ENCODE measurements at places on chromosomes 6 and 20.

GRCh38 chr6:32973144-32974015, 5.0 kb downstream of the BRD2 start:
- DNase-seq = no peak

- peak; percentile 0 for DNase-seq
Observed at GRCh38 chr20:32957459-32957858, 46.8 kb downstream of the SUN5 start.

DNA sequence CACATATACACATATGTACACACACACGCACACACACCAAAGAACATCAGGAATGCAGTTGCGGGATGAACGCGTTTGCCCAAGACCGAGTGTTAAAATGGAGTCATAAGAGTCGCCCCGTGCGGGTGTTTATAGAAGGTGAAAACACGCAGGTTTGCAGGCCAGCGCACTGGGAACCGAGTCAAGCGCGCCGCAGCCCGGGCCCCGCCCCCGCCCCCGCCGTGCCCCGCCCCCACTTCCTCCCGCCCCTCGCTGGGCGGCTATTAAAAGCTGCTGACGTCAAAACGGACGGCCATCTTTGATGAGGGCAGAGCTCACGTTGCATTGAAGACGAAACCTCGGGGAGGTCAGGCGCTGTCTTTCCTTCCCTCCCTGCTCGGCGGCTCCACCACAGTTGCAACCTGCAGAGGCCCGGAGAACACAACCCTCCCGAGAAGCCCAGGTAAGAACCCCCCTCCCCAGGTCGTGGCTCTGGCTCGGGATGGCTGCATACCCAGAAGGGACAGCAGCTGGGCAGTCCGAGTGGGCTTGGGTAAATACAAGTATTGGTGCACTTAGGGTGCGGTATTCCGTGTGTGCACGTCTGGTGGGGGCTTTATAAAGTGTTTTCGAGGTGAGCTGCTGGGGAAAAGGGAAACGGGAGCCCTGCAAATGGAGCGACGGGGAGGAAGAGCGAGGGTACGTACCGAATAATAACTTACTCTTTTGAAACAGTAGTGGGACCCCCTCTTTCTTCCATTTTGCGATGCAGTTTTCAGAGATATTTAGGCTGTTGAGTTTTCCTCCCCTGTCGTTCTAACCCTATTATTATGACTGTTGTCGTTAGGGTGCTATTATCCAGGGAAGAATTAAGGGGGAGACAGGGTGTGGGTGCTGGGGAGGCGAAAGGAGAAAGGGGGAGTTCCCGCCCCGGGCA, at the start of gene SNAP25:
Gene SNAP25, plus strand, starts transcription at position 295 of the 916 bp plus-strand sequence. CDS start 56,662 bp downstream, outside the sequence.
- DNase-seq = peak; percentile 88

DNA sequence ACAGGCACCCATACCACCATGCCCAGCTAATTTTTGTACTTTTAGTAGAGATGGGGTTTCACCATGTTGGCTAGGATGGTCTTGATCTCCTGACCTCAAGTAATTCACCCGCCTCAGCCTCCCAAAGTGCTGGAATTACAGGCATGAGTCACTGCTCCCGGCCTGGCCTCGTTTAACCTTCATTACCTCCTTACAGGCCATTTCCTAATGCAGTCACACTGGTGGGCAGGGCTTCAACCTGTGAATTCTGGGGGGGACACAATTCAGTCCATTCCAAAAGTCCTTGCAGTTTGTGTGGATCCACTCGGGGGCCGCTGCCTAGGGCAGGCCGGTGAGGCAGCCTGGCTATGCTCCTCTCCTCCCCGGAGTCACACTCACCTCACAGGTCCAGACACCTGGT, 112.4 kb upstream of the SNX9 start:
- DNase-seq = no peak

DNA sequence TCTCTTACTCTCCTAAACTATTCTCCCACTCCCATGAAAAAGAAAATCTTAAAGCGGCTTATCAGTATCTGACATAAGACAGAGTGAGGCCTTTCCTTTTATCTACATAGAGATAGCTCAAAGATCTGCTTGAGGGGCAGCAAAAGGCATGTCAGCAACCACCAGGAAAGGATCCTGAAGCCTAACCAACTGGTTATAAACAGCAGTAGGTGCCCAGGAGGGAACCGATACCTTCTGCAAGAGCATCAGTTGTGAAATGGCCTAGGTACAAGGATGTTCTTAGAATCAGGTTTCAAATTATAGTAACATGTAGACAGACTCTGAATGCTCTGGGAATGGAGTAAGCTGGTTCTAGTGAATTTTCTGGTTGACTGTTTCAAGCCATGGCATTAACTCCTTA, 21.4 kb downstream of the JARID2 start:
- no peak for DNase-seq

DNA sequence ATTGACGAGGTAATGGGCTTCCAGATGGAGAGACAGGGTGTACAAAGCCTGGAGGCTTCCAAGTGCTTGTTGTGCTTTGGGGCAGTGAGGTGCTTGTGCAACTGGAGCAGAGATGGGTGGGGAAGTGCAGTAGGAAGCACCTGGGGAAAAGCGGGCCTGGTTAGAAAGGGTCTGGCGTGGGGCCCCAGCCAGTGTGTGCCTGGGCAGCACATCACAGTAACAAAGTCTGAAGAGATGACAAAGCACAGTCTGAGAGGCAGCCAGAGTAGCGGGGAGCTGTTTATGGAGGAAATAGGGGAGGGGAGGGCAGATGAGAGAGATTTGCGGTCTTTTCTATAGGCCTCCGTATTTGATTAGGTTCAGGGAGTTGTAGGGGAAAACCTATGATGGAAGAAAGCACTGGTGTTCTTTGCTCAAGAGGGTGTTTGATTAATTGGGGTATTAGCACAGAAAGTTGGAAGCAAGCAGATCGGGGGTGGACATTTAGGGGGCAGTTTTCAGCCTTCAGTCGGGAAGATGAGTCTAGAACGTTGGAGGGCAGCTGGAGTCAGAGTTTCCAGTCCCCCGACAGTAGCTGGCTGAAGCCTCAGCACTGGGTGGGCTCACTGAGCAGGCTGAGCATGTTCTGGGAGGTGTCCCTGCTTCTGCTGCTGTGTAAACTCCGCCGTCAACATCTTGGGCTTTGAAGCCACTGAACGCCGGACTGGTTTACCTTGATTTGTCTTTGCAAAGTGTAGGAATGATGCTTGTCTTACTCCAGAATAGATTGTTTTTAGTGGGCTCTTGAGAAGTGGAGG, 15.5 kb upstream of the MROH8 start:
- DNase-seq = no peak

DNA sequence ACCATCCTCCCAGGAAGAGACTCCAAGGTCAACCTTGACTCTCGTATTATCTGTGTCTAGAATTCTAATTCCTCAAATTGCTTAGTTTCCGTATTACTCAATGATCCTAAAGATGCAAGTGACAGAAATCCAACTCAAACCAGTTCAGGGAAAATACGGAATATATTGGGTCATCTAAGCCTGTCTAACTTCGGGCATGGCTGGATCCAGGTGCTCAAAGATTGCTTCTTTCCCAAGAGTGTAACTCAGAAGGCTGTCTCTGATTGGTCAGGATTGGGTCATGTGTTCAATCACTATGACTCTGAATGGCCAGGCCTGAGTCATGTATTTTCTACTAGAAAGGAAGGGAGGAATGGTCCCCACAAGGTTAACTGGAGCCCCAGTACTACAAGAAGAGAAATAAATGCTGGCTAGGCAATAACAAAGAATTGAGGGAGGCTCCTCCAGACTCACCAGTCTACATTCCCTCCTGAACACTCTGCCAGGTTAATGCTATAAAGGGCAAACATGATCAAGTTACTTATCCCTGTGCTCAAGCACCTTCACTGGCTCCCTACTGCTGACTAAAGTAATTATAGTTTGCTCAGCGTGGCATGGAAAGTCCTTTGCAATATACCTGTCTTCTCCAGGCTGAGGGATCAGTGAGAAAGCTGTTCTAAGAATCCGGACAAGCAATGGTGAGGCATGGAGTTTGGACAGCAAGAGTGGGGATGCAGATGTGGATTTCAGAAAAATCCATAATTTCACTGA, 15.4 kb upstream of the PREX1 start:
- no peak for DNase-seq

GRCh38 chr6:13486679-13487121, 700 bp downstream of the GFOD1 start:
- peak; percentile 86 for DNase-seq

GRCh38 chr20:4573564-4574355, 147.9 kb upstream of the PRND start:
- DNase-seq = peak; percentile 73

DNA sequence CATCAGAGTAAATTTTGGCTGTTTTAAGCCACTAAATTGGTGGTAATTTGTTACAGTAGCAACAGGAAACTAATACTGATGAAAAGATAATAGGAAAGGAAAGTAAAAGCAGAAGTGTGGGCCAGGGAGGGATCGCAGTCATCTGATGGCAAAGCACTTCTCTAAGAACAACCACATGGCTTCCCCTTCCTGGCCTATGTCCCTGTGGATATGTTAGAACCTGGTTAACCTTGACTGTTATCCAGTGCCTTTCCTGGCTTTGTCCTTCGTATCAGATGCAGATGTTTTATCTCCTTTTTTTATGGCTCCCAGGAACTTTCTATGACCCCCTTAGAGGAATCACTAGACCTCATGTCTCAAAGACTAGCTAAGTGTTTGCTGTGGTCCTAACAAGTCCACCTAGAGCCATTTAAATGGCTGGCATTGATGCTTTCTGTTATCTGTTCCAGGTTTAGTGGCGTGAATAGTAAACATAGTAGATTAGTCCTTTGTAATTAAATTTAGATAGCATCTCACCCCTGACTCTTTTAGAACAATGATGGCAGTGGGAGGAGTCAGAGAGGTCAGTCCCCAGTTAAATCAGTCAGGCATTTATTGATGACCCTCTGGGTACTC, 79.2 kb upstream of the PHACTR2 start:
- no peak for DNase-seq

DNA sequence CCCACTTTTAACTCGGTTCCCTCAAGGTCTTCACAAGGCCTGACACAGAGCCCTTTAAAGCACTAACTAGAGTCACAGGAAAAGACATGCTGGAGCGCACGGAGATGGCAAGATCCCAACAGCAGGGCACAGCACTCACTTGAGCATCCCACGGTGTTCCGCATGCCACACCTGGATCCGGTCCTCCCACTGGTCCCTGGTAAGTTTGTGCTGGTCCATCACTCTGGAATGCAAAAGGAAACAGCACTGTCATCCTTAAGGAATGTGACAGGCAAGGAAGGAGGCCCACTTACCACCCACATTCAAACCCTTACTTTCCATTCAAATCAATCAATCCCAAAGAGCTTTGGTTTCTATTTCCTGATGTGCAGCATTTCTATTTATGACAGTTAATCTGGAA, 34.7 kb downstream of the EZR start:
- DNase-seq = peak; percentile 45

GRCh38 chr6:149896491-149896890, 1.4 kb downstream of the RAET1E start:
- no peak for DNase-seq

- DNase-seq = no peak
Observed at GRCh38 chr6:6711832-6712448, 123.4 kb downstream of the LY86 start.

- no peak for DNase-seq
Observed at GRCh38 chr6:125924169-125924568, 32.4 kb upstream of the HINT3 start.

DNA sequence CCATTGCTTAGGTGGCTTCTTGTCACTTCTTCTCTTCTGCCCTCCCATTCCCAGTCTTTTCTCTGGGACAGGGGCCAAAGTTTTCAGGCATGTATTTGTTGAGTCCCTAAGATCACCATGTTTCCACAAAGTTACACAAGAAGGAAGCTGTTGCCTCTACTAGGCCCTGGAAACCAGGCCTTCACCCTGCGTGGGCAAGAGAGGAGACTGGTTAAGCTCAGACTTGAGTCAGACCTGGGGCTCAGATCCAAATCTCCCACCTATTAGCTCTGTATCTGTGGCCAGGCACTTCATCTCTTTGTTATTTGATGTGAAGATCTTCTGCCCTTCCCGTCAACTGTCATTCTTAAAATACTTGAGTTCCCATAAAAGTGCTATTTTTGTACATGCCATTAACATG, 154.6 kb downstream of the SASH1 start:
- DNase-seq = no peak

DNA sequence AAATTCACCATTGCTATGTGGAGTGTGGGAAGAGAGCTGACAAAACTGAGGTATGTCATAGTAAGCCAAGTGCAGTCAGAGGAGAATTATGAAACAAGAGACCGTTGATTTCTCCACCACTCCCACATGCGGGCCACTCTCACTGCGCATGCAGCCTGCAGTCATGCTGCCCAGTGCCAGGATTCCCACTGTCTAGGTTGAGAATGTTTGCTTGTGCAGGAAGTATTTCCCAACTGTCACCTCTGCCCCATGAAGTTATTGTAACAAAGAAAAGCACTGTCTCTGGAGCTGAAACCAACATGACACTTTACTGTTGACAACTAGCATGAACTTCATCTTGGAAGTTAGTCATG, 18.7 kb upstream of the SFT2D1 start:
- DNase-seq = no peak
